ENCODE measurements at places on chromosomes 12 and 14.

DNA sequence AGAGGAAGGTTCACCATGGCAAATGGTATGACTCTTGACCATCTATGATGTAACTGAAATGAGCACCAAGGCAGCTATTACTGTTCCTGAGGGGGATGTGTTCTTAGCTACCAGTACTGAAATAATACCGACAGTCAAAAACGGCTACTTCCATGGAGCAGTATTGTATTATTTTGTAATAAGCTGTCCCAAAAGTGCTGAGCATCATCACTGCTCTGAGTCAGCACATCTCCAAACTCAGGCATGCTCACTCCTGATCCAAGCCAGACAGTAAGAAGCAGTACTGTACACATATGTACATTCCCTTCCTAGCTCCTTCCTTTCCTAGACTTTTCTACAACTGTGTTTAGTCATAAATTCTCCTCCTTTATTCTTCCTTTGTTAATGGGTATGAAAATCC is 8.6 kb downstream of the VTI1B start:
- DNase-seq: no peak

DNA sequence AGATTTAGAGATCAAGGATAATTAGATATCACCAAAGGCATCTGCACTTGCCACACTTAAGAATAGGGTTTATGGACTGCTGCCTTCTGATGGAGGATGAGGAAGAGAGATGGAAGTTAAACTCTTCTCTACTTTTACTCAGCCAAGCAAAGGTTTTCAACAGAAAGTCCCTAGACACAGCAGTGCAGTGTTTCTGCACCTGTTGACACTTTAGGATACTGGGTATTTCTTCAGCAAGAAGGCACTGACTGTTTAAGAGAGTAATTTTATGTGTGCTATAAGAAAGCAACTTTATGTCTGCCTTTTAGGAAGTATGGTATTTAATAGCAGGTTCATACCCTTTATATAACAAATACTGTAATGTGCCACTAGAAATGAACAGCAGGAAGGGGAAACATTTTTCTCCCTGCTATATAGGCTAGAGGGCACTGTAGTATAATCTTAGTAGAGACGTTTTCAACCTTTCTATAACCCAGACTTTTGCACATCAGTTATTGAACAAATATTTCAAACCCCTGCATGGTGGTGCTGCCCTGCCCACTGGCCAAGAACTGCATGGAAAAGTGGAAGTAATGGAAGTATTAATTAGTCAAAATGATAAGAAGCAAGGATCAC is 225.0 kb upstream of the GRIP1 start:
- DNase-seq: no peak

- DNase-seq: no peak
These were observed 290.2 kb downstream of the PRKD1 start for GRCh38 chr14:29637411-29637810.

- DNase-seq: no peak
These were observed 29.8 kb upstream of the OAS1 start for GRCh38 chr12:112877006-112877405.

GRCh38 chr14:51318813-51319597 is 79.0 kb downstream of the TMX1 start:
- no peak for DNase-seq

DNA sequence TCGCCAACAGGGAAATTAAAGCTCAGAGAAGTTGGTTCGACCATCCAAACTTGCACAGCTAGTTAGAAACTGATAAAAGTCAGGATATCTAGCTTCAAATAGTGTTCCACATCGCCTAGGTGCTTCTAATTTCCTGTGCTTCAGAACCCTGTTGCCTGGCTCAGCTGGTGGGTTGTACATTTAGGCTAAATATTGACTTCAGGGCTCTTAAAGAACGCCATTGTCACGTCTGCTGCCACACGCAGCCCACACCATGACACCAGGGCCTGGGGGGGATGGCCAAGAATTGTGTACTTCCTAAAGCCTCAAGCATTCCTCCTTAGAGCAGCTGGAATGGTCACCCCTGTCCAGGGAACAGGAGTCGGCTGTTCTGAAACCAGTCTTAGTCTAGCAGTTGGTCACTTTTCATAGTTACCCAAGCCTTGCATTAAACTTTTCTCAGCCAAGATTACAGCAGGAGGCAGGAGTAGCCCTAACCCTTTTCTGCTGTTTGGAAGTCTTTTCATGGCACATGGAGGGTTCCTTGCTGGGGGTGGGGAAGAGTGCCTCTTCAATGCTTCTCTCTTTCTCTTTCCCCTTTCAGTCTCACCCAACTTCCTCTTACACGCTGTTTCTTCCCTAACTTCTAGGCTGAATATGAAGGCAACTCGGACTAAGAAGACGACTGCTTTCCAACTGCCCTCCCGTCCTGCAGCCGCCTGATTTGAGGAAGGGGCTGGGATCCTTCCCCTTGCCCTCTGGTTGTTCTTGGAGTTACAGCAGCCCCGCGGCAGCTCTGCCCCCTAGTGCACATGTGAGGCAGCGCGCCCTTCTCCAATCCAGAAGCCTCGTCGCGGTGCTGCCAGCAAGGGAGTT is 17.1 kb downstream of the FOS start:
- DNase-seq: peak; percentile 74

DNA sequence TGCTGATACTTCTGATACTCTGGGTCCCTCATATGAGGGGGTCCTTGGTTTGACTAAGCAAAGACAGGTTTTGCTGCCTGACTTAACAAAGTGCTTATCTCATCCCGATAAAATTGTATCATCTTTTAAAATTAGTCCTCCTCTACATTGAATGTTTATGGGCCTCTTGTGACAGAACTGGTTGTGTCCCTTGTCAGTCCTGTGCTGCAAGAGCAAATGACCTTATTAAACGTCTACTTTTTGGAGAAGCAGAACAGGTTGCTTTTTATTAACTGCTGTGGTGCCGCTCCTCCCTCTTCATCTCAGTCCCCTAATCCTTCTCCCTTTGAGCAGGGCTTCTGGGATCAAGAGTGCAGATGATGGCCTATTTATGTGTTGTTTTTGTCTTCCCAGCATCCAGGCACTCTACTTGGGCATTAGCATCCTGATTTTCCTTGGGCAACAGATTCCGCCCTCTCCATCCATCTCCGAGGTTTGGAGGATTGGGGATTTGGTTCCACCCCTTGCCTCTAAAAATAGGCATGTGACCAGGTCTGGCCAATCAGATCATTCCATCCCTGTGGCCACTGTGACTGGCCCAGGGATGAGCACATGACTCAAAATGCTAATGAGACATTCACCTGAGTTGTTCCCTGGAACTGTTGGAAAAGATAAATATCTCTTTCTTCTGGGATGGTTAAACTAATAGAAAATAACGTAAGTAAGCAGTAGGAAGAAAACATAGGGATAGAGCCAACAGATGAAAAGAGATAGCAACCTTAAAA is 2.9 kb upstream of the DENR start:
- no peak for DNase-seq

DNA sequence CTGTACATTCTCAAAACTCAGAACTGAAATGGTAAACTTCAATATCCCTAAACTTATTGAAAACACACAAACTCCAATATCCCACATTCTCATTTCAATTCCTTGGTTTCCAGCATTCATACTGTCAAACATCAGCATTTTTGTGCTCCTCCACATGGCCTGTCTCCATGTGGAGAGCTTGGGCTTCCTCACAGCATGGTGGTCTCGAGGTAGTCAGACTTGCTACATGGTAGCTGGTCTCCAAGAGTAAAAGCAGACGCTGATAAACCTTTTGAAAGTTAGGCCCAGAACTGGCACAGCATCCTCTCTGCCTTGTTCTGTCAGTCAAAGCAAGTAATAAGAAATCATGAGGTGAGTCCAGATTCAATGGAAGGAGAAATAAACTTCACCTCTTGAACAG is 70.5 kb downstream of the VCPKMT start:
- no peak for DNase-seq

- DNase-seq: no peak
These were observed 48.3 kb downstream of the MVK start for GRCh38 chr12:109621901-109622364.

- DNase-seq: no peak
These were observed 184.9 kb upstream of the PRMT8 start for GRCh38 chr12:3305904-3306619.

DNA sequence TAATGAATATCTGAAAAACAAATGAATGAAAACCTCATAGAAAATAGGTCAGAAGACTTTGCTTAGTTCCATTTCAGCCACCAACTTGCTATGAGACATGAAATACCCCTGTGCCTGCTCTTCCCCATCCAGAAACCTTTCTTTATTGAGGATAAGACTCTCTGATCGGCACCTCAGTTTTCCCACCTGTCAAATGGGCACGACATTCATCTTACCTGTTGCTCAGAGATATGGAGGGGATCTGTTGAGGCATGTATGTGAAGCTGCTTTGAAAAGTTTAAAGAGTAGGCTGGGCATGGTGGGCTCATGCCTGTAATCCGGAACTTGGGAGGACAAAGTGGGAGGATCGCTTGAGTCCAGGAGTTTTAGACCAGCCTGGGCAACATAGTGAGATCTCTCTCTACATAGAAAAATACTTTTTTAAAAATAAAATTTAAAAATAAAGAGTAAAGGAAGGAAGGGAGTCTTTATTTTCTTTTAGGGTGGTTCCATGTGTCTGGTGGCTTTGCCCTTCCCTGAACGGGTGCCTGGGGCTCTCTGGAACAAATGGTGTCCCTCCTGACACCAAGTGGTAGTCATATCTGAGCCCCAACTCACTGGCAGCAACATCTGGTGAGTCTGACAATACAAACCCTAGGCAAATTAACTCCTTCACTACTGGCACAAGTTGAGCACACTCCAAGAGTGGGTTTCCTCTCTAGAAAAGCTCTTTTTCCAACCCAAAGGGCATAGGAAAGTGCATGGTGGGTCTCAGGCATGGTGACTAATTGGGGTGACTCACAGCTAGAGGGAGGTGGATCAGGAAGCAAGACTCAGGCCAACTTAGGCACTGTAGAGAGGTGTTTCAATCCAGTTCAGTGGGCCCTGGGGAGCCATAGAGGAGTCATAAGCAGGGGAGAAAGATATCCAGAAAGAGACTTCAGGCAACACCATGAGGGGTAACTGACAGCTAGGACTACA is 42.1 kb downstream of the MAP1LC3B2 start:
- DNase-seq: no peak

DNA sequence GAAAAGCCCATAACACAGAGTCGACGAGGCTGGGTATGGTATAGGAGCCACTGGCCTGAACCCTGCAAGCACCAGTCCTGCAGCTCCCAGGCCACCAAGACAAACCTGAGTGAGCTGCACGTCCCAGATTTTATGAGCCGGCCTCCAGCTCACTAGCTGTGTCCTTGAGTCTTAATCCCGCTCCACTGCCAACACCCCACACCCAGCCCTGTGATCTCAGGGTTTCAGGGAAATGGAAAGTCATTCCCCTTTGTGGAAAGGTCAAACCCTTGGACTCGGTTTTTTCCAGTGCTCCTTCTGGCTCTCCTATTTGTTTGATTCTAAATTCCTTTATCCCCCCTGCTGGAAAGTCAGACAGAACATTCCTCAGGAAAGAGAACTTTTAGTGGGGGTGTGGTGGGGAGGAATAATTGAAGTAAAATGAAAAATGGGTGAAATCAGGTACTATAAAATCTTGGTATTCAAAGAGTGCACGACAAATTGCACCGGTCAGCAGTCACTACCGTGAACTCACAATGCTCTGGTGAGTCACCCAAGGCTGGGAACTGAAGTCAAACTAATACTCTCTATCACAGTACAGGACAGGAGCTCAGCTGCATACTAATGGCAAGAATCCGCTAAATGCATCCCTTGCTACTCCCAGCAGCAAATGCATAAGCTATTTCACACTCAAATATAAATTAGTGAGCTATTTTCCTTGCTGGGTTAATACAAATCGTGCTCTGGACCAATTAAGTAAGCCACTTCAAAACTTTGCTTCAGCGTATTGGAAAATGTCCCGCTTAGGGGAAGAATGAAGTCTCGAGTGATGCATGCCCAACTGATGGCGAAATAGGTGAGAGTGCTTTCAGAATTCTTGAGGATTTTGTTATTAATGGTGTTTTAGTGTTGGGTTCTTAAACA is 9.0 kb downstream of the PITPNM2 start:
- DNase-seq: no peak

- DNase-seq: no peak
These were observed 12.5 kb downstream of the OTX2 start for GRCh38 chr14:56797569-56798446.

DNA sequence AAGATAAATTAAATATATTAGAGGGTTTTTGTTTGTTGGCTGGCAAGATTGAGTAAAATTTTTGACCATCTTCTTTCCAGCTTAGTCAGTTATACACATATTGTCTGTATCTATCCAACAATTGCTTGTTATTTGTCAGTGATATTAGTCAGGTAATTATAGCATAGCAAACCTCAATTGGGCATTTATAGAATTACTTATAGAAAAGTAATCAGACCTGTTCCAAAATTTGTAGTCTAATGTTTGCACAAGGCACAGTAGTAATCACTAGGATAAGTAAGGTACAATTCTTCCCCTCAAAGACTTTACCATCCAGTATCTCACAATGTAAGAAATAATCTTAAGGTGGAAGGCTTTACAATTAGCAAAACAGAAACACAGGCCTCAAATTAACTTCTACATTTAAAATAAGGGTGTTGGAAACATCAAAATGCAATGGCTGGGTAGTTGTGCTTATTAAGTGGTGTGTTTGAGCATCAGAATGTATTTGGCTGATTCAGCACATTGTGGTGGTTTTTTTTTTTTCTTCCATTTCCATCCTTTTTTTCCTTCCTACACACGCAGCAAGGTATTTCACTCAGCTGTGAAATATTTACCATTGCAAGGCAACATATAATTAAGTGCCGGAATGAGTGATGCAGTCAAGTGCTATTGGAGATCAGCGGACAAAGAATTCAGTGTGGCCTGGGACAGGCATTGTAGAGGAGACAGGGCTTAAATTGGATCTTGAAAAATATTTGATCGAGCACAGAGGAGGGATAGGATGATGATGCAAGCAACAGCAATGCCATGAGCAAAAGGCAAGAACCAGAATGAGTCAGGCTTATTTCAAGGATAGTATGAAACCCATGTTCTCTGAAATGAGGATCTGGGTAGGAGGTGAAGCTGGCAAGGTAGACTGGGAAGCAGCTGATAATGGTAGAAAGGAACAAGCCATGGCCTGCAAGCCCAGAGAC is 178.2 kb downstream of the AKAP6 start:
- DNase-seq: no peak

DNA sequence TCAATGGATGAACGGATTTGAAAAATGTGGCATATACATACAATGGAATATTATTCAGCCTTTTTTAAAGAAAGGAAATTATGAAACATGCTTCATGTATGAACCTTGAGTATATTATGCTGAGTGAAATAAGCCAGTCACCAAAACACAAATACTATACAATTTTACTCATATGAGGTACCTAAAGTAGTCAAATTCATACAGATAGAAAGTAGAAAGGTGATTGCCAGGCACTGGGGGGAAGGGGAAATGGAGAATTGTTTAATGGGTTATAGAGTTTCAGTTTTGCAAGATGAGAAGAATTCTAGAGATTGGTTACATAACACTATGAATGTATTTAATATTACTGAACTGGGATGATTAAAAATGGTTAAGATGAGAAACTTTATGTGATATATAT is 171.4 kb downstream of the TMTC3 start:
- DNase-seq: no peak

- DNase-seq: no peak
These were observed 2.8 kb upstream of the CCDC196 start for GRCh38 chr14:66483322-66483721.

All from activated CD4-positive, alpha-beta T cell treated with anti-CD3 and anti-CD28 coated beads, Interleukin-2, amount 50 U/mL, for 4 hours (primary cell).